ENCODE measurements at places on chromosomes 4 and X.

DNA sequence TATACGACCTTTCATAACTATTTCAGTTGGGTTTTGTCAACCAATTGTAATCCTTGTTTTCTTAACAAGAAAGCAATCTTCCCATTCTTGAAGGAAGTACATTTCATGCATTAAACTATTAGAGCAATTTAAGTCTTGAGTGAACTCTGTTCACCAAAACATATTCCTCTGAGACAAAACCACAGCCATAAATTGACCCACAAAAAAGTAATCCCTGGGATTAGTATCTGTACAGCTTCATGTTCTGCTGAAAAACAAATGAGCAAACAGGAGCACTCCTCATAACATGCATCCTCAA, 207.0 kb upstream of the PDE5A start:
- no peak for DNase-seq

- no peak for DNase-seq
Measured at GRCh38 chrX:101450085-101450484, 35.2 kb upstream of the ARMCX4 start.

GRCh38 chr4:96523611-96524010, 683.7 kb downstream of the PDHA2 start:
- DNase-seq = no peak

DNA sequence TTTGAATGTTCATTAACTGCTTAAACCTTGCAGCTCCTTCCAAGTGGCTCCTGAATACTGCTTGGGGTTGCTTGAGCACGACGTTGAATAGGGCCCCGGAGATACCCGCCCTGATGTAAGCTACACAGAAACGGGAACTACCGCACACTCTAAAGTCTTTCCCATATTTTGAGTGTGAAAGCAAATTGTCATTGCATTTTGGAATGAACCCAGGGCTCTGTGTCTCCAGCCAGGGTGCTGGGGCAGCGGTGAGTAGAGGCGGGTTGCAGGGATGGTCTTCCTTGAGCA, 59.4 kb upstream of the HELT start:
- DNase-seq = no peak

DNA sequence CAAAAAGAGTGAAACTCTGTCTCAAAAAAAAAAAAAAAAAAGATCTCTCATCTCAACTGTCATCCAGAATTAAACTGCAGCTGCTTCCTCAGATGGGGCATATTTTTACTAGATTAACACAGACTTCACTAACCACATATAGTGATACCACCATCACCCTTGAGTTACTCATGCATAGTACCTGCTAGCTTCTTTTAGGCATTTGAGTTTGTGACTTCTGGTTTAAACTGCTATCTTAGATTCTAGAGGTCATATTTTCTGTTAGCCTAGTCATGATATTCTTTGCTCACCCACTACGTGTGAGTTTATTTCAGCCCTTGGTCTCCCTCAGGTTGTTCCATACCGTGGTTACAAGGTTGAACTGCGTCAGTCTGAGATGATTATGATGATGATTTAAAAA, 154.9 kb upstream of the BMP3 start:
- DNase-seq = no peak

DNA sequence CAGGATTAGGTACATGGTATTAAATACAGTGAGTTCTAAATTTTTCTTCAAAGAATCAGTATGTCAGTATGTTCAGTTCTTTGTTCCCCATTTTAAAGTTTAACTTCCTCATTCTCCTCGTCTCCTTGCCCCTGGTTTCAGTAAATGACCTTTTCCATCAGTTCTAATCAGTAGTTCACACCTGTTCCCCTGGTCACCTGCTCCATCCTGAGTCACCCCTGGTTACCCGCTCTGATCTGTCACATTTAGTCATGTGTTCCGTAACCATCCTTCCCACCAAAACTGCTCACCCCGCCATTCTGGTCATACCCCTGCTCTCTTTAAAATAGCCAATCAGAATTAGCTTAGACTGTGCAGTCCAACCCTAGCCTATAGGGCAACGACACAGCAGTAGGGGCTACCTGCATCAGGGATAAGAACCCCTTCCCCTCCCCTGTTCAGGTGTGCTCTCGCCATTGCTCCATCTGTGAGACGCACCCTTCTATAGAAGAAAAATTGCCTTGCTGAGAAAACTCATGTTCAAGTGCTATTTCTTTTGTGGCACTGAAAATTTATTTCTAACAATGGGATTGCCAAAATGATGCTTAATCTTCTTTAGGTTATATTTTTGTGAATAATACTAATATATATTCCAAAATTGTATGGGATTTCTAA, 181.3 kb downstream of the OR13H1 start:
- DNase-seq = no peak

- DNase-seq = no peak
Measured at GRCh38 chr4:142440093-142440492, 406.0 kb downstream of the INPP4B start.

DNA sequence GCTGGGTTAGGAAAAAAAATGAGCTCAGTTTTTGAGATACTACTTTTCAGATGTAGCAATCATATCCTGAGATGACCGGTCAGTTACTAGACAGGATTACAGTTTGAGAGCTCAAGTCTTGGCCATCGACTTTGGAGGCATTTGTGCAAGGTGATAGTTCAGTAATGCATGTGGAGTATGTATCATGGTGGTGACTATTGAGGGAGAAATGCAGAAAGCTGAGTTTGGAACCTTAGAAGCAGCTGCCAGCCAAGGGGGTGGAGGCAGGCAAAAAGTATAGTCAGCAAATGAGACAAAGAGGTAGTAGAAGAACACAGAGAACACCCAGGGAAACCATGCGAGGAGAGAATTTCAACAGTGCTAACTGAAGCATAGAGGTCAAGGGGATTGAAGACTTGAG, 48.7 kb upstream of the SLC4A4 start:
- no peak for DNase-seq

GRCh38 chr4:111269439-111269838, 646.6 kb upstream of the PITX2 start:
- DNase-seq = no peak

DNA sequence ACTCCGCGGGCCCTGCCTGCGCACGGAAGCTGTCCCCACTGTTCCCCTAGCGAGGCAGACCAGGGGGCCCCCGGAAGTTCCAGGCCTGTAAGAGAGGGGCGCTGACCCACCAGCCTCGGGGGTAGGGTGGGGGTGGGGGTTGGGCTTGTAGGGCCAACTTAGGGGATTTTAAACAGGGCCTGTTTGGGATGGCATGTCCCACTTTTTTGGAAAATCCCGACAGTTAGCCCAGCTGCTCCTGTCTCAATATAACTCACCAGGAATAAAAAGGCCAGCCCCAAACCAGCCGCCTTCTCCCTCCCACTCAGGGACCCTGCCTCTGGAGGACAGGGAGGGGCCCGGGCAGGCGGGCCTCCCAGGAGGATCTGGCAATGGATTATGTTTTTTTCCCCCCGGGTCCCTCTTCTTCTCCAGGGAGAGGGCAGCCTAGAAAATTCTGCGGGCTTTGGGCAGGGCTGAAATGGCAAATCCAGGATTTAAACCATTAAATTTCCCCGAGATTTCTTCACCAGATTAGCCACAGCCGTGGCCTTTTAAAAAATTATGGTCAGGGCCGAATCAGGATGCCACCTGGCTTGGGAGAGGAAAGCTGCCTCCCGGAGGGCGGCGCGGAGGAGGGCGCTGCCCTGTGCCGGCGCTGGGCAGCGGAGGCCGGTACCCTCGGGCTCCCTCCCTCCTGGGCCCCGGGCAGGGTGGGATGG, 957 bp downstream of the PPP2R2C start:
- no peak for DNase-seq

DNA sequence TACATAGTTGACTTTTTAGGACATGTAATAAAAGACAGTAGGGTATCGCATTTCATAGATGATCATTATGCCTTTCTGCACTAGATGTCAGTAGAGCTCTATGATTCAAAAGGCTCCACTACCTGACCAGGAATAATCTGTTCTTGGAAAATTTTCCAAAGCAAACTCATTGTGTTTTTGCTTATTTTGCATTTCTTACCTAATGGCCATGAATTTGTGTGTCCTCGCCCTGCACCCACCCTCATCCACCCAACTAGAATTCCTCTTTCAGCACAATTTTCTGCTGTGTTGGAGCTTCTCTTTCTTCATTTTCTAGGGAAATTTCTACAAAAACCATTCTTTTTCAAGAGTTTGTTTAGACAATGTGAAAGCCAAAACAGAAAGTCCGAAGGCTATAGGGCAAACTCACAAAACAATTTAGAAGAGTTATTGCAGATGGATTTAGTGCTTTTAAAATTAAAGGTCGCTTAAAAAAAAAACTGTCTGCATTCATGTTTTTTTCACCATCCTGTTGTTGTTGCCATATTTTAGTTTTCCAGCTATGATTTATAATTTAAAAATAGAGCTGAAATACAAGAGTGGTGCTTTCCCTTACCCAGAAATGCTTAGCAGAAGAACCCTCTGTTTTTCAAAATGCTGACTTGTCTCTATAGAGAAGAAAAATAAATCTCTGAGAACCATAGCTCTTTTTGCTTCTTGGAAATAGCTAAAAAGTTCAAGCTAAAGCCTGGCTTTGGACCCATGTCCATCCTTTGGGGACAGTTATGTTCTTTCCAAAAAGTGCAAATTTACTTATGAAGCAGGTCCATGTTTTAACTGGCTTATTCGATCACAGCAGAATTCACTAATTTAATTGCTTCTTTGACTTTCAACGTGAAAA, 183.7 kb downstream of the SPATA18 start:
- no peak for DNase-seq

DNA sequence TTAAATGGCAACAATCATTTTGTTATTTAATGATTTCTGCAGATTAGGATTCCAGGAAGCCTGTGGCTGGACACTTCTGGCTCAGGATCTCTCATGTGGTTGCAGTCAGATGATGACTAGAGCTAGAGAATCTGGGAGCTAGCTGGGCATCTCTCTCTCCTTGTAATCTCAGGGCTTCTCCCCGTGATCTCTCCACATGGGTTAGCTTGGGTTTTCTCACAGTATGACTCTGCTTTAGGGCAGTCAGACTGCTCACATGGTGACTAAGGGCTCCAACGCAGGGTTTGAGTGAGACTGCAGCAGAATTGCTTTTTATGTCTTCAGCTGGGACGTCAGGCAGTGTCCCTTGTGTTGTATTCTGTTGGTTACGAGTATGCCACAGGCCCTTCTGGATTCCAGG, 361.4 kb downstream of the CBLL2 start:
- no peak for DNase-seq

All from SIG-M5 (cell line).